ENCODE measurements at places on chromosomes 5 and 9. TPM values are rescaled to one million over a fixed set of nuclear protein-coding genes. Genes with fewer than 3 reads are reported as not detected.

The CDH10 gene
- total RNA-seq = not detected

The STPG3 gene
- not detected for total RNA-seq

DNA sequence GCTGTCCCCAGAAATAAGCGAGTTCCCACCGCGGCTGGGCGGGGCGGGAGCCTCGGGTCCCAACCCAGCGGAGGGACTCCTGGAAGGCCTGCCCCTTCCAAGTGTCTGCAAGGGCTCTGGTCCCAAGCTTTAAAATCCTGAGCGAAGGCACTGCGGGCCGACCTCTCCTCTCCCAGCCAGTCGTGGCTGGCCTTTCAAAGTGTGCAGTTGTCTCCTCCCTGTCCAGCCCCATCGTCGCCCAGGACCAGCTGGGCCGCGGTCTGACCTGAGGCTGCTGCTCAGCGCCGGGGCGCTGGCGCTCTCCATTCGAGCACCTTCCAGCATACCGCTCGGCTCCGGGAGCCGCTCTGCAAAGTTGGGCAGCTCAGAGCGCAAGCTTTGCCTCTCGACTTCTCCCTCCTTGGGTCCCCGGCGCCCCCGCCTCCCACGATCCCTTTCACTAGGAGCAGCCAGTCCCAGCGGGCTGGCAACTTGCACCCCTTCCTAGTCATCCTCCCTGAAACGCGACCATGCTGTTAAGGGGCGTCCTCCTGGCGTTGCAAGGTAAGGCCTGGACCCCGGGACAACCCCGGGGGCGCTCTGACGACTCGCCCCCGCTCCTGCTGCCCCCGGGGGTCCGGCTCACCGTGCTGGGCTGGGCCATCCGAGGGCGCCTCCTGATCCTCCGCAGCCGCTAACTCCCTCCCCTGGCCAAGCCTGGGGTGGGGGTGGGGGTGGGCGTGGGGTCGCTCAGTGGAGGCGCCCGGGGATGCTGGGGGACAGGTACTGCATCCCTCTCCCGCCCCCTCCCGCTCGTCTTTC lies at the start of gene MAMDC2:
MAMDC2 (plus strand) TSS at position 160 of the 801 bp plus-strand sequence; CDS start at position 510, 350 bp downstream.
- no peak for DNase-seq

DNA sequence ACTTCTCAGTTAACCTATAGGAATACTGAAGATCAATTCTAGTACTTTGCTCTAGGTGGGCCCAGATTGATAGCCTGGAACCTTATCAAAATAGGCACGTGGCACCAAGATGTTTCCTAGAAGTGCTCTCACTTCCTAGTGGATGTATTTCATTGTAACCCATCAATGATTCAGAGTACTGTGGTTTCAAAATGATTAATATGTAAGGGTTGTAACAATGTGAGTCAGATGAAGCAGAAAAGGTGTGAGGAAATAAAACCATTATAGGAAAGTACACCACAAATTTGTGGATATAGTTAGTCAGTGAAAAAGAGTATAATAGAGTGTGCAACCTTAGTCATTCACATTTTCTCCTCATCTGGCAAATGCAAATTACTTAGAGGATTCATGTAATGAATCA lies 177.3 kb upstream of the FST start:
- DNase-seq = no peak

GRCh38 chr5:93300309-93300923 lies 280.6 kb downstream of the NR2F1-AS1 start:
- DNase-seq = no peak

All from activated CD4-positive, alpha-beta T cell treated with anti-CD3 and anti-CD28 coated beads, Interleukin-2, amount 10 ng/mL, durations not matched to agents 7 days and 5 days (primary cell).